Naive thymus-derived CD8-positive, alpha-beta T cell (primary cell): ENCODE measurements at places on chromosomes 2 and 18.

- no peak for DNase-seq
Measured at GRCh38 chr18:49613141-49613640, 51.3 kb downstream of the LIPG start.

DNA sequence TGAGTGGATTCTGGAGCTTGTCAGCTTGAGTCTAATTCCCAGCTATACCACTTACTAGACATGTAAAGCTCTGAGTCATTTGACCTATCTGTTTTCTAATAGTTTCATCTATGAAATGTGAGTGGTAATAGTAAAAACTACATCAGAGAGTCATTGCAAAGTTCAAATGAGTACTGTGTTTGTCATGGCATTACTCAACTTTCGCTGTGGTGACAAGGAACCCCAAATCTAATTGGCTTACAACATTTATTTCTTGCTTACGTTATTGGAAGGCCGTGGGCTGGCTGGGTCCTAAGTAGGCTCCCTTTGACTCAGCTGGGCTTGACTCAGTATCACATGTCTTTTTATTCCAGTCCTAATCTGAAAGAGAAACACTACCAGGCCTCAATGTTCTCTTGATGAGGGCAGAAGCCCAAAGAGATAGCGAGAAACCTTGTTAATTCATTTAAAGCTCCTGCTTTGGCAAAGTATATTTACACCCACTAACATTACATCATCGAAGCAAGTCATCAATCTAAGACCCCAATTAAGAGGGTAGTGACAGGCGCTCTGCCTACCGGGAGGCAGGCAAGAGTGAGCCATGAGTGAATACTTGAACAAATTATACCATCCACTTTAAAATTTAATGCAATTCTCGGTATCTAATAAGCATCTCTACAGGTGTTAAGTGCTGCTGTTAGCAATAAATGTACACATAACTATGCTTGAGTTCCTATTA, 431.8 kb upstream of the SPHKAP start:
- DNase-seq, result no peak

- DNase-seq, result no peak
Measured at GRCh38 chr2:6793371-6793770, 72.3 kb downstream of the CMPK2 start.

GRCh38 chr2:100068395-100068794, 74.0 kb downstream of the AFF3 start:
- no peak for DNase-seq

DNA sequence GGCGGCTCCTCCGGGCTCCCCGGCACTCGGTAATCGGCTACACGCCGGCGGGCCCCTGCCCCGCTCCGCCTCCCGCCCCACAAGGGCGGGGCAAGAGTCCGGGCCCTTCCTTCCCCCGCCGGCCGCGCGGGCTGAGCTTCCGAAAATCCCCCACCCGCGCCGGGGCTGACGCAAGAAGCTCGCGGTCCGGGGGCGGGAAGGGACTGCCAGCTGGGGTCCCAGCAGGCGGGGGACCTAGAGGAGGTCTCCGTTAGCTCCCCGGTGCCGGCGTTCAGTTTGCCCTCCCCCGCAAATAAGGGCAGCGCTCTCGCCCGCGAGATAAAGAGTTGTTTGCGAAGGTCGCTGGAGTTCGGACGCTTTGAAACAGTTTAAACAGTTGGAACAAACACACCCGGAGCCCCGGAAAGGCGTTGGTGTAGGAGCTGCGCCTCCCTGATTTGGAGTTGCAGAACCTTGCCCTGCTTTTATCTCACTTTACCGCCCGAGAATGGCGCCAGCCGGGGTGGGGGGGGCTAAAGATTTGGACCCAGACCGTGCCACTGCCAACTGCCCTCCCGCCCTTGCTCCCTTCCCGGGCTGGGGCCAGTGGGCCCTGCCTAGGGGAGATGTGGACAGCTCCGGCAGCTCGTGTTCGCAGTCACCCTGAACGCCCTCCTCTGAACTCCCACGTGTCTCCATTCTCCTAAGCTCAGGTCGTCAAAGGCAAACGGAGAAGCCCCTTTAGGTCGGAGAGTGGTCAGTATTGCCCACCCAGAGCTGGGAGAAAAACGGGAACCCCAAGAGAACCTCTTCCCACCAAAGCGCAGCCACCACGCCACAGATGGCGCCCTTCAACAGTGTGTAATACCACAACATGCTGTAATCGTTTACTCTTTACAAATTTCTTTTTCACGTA, at the start of gene NFE2L2:
Gene NFE2L2 (minus strand): TSS at position 35 of the 895 bp plus-strand sequence. CDS start 151 bp downstream, outside the sequence.
- peak; percentile 95 for DNase-seq

- no peak for DNase-seq
Measured at GRCh38 chr18:49486134-49486533, 900 bp downstream of the C18orf32 start.

DNA sequence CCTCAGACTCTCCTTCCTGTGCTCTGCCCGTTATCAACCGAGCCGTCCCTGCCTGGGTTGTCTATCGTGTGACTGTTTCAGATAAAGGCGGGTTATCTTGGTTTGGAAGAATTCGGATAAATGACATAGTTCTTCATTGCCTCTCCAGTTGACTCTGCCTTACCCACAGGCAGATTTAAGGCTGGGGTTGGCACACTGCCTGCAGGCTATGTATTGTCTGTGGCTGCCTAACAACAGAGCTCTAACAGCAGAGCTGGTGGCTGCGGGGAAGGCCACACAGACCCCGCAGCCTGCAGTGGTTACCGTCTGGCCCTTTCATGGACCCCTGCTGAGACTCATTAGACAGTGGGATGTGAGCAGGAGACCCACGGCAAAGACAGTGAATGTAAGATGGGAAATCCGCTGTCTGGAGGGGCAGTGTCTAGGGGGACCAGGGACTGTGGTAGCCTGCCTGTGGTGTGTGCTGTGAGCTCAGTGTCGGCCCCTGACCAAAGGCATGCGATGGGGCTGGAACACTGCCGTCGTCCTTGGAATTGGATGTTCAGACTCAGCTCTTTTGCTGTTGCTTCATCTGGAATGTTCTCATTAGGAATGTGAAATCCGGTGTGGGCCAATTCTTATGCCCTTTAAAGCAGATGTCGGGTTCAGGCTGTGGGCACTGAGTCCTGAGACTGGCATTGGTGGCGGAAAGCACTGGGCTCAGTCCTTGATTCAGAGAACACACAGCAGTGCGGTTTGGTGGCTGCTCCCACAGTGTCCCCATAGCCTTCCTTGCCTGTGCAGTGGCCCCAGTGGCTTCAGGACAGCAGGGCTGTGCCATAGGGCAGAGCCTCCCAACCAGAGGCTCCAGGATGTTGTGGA, 44.5 kb downstream of the SH3RF3 start:
- DNase-seq, result no peak

GRCh38 chr2:76930056-76930744, 592.0 kb downstream of the LRRTM4 start:
- no peak for DNase-seq

DNA sequence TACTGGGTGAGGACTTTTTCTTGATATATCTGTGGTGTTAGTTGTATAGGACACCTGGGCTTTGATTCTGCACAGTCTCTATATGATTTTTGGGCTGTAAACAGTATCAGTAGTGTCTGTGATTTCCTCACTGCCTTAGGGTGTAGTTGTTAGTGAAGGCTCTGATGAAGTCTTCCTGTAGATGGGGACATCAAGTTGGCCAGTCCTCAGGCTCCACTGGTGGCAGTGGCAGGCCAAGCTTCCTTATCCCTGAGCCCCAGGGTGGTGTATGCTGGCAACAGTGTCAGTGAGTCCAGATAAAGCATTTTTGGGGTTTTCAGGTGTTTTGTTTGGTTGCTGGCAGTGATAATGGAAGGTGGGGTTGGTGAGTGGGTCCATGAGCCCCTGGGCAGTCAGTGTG, 961.4 kb downstream of the DSC3 start:
- no peak for DNase-seq

DNA sequence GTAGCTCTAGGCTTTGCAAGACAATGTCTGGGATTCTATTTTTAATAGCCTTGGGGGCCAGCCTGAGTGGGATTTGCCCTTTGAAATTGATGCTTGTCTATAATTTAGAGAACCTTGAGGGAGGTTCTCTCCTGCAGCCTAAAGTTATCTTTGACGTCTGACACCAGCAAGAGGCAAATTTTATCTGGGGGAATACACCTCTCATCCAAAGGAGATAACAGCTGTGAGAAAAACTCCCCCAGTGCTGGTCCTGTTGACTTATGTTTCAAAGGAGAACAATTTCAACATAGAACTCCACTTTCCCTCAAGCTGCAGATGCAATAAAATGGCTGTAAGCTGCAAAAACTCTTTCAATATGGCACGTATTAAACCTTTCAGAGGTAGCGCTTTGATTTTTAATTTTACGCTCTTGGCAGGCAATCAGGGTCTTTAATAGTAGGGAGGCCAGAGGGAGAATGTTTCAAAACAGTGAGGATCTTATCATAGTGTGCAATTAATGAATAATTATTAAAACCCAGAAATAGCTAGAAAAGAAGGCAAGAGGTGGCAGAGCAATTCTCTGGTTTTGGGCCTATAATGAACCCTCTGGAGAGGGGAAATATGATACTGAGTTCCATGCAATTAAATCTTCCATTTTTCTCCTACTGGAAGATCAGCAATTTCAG, 62.4 kb downstream of the LYPD1 start:
- DNase-seq, result no peak
